Esophagus muscularis mucosa (tissue), 4 donors: ENCODE measurements at places on chromosomes 12 and 14. TPM values are rescaled to one million over a fixed set of nuclear protein-coding genes. Genes with fewer than 3 reads are reported as not detected.

The ERP27 gene
- total RNA-seq, result 1.0 TPM

The NKX2-8 gene
- total RNA-seq, result not detected

DNA sequence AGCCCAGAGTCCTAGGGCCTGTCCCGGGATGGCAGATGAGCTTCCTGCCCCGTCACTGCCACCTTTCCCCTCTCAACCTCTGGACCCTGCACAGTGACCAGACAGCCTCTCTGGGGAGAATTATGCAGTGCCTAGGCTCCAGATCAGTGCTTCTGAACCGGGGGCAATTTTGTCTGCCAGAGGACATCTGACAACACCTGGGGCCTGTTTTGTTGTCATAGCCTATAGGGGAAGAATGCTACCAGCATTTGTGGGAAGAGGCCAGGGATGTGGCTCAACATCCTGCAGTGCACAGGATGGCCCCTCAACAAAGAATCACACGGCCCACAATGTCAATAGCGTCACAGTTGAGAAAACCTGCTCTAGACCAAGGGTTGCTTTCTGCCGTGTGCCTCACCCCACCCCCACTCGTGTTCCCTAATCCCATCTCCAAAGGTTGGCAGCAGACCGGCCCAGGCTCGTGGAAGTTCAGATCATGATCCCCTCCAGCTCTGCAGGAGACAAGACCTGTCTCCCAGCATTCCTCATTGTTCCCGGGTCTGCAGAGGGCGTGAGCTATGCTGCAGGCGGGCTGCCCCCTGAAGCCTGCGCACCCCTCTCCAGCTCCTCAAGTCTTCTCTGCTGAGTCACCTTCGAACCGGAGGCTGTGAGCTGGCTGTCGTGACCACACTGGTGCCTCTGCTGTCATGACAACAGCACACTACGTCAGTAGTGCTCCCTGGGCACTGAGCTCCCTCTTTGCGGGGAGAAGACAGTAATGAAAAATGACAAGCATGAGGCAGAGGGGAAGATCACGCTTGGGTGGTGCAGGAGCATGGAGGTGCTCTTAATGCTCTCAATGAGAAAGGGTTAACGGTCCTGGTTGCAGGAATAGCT is 2.0 kb upstream of the GAPDH start:
- no peak for DNase-seq

DNA sequence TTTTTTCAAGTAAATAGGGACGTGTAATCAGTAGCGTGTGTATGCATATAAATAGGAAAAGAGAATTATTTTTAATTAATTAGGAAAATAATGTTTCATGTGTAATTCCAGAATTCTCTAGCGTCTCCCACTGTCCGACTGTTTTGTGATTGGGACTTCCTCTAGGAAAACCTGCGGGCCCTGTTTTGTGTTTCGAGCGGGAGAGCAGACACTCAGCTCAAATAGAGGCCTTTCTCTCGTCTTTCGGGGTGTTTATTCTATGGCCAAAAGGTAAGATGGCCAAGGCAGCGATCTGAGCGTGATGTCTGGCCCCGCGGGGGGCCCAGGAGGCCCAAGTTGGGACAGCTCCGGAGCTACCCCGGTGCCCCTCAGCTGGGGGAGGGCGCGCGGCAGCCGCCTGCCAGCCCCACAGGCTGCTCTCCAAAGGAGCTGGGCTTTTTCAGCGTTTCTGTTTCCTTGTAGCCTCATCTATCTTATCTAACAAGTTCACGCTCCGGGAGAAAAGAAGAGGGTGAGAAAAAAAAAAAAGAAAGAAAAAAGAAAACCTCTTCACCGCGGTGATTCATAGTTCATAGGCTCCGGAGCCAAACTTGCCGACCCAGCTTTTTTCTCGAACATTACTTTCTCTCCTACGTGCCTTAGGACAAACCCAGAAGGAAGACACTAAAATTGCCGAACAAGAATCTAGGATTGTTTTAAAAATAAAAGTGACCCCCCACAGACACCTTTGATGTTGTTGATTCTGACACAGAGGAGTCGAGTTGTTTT is 7.5 kb upstream of the FOXG1 start:
- DNase-seq, result no peak

GRCh38 chr12:100963381-100963780 is 168.8 kb downstream of the ANO4 start:
- no peak for DNase-seq

GRCh38 chr12:54019924-54020590 is 8.2 kb upstream of the HOXC6 start:
- no peak for DNase-seq

DNA sequence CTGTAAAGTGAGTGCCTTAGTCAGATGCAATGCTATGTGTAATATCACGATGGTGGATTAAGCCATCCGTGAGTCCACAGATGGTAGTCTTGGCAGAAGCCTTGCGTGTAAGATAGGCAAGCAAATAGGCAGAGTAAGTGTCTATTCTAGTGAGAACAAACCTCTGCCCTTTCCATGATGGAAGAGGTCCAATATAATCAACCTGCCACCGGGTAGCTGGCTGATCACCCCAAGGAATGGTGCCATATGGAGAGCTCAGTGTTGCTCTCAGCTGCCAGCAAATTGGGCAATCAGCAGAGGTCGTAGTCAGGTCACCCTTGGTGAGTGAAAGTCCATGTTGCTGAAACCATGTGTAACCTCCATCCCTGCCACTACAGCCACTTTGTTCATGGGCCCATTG is 371.2 kb upstream of the LRFN5 start:
- DNase-seq, result no peak

DNA sequence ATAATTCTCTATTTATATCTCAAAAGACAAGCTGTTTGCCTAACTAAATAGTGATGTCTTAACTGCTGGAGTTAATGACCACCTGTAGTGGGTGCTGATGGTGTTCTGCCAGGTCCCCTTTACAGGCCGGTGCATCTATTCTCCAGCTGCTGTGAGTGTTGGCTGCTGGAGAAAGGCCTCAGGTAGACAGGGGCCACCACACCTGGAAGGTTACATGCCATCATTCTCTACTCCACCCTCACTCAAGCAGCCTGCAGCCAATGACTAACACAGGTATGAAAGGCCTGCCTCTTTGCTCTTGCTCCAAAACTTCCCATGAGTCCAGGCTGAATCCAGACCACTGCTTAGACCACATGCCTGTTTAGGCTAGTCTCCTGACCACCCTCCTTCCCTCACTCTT is 73.9 kb downstream of the RPS6KA5 start:
- DNase-seq, result no peak

DNA sequence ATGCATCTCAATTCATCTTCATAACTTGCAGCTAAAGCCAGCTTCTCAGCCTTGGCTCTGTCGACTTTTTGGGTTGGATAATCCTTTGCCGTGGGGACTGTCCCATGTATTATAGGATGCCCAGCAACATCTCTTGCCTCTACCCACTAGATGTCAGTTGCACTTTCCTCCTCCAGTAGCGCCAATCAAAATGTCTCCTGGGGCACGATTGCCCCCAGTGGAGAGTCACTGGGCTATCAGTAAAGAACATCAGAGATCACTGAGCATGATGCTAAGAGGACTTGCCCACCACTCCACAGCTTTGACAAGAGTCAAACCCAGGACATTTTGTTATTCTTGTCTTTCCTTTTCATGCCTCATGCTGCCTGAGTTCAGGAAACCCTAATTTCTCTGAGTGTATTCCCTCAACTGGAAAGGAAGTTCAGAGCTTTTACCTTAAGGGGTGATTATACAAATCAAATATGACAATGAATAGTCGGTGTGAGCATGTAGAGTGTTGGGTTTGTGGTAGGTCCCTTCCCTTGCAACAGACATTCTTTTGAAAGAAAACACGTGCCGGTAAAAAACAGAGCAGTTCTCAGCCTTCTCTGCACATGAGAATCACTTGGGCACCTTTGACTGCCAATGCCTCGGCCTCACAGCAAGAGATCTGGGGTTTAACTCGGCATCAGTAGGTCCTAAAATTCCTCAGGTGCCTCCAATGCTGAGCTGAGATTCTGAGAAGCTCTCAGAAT is 980.6 kb downstream of the VRK1 start:
- no peak for DNase-seq

GRCh38 chr14:39113685-39114072 is 444 bp upstream of the GEMIN2 start:
- DNase-seq, result no peak

GRCh38 chr14:53470351-53471043 is 317.4 kb upstream of the DDHD1 start:
- DNase-seq, result no peak

GRCh38 chr14:99141236-99141635 is 130.8 kb downstream of the BCL11B start:
- no peak for DNase-seq
